PC-3 (cell line): ENCODE measurements at places on chromosomes 6 and 20. TPM values are rescaled to one million over a fixed set of nuclear protein-coding genes. Genes with fewer than 3 reads are reported as not detected.

Gene TMC2
- total RNA-seq = not detected in 2 replicates

Gene TGM3
- not detected in 2 replicates for total RNA-seq

Gene MPC1
- total RNA-seq = 10.0 and 26.7 TPM in 2 replicates

Gene TREML2
- not detected in 2 replicates for total RNA-seq

Gene MICB
- 25.6 and 32.9 TPM in 2 replicates for total RNA-seq

Gene BPIFA1
- total RNA-seq = not detected in 2 replicates

Gene MCHR2
- not detected in 2 replicates for total RNA-seq

- no peak for DNase-seq
These were observed 283.0 kb downstream of the SMOC2 start for GRCh38 chr6:168724033-168724432.

DNA sequence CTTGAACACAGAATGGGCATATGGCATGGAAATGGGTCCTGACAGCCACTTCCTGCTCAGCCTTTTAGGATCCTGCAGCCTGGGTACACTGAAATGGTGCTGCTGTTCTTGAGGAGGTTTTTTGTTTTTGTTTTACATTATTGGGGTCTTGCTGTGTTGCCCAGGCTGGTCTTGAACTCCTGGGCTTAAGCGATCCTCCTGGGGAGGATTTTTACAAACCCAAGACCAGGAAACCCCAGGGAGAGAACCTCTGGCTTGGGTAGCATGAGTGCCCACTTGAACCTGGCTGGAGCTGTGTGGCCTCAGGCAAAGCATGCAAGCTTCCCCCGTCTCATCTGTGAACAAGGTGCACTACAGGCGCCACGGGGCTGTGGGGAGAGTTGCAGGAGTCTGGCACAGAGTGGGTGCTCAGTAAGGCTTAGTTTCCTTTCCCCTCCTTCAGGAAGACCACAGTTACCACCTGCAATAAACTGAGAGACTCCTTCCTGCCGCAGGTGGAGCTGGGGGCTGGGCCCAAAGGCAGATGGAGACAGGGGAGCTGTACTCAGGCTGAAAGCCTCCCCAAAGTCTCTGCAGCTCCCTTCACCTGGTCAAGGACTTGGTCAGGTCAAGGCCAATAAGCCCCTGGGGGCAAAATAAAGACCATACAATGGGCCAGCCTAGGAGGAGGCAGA, 1.8 kb downstream of the SLA2 start:
- no peak for DNase-seq

GRCh38 chr6:28336284-28337120, 554 bp upstream of the ZSCAN31 start:
- peak; percentile 72 for DNase-seq

GRCh38 chr6:160979061-160979708, 12.4 kb upstream of the MAP3K4 start:
- no peak for DNase-seq

DNA sequence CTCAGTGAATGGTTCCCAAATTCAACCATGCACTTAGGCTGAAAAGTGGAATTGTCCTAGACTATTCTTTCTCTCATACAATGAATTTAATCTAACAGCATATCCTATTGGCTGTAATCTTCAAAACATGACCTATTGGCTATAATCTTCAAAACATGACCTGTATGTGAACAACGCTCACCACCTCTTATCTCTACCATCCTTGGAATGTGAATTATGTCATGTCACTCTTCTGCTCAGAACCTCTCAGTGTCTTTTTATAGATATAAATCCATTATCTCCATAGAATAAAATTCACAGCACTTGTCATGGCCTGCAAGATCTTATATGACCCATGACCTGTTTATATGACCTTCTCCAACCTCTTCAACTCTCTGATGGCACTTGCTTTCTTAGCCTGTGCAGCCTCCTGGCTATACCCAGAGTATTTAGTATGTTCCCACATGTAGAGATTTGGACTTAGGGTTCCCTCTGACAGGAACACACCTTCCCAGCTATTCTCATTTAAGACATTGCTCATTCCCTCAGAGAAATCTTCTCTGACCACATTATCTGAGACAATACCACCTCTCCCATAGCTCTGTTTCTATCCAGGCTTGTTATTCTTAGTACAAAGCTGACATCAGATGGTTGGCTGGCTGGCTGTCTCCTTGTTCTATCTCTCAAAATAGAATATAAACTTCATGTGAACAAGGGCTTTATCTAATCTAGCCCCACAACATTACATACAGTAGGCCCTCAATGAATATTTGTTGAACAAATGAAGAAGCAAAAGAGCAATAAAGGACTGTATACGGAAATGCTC, 275.0 kb upstream of the PREP start:
- no peak for DNase-seq

DNA sequence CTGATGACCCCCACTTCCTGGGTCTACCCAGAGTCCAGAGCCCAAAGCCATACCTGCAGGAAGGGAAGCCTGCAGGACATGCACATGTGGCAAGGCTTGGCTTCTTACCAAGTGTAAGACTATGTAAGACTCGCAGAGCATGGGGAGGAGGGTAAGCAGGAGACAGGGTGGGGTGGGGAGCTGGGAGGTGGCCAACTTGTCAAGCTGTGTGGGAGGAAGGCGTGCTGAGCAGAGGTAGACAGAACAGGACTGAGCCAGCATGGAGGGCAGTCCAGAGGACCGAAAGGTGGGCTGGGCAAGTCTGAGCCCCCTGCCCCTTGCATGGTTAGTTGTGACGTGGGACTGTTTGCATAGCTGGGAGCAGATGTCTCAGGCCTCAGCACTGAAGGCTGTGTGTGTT, 53.4 kb upstream of the RNF24 start:
- peak; percentile 46 for DNase-seq

DNA sequence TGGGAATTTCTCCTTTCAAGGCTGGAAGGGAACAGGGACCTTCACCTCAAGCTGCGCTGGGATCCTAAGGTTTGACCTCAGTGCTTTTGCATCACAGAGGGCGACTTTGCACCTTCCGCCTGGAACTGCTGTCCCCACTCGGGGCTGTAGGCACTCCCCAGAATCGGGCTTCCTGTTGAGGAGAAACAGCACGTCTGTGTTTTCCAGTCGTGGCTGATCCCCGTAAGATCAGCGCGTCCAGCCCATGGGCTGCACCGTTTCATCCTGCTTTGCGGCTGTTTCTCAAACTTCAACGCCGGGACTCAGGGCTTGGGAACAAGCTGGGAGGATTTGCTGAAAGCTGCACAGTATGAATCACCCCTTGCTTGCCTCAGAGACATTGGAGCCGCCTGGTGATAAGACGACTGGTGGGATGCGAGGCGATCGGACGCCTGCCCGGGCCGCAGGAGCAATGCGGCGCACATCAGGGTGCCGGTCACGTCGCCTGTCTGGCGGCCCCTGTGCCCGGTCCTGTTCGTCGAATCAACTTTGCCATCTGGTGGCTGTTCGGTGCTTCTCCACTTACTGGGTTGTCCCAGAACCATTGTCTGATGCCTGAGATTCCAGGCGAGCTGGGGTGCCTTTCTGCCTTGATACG, 53.6 kb upstream of the FRMD1 start:
- peak; percentile 47 for DNase-seq

- DNase-seq = peak; percentile 17
These were observed 93.8 kb upstream of the RNF217 start for GRCh38 chr6:124868481-124868880.

DNA sequence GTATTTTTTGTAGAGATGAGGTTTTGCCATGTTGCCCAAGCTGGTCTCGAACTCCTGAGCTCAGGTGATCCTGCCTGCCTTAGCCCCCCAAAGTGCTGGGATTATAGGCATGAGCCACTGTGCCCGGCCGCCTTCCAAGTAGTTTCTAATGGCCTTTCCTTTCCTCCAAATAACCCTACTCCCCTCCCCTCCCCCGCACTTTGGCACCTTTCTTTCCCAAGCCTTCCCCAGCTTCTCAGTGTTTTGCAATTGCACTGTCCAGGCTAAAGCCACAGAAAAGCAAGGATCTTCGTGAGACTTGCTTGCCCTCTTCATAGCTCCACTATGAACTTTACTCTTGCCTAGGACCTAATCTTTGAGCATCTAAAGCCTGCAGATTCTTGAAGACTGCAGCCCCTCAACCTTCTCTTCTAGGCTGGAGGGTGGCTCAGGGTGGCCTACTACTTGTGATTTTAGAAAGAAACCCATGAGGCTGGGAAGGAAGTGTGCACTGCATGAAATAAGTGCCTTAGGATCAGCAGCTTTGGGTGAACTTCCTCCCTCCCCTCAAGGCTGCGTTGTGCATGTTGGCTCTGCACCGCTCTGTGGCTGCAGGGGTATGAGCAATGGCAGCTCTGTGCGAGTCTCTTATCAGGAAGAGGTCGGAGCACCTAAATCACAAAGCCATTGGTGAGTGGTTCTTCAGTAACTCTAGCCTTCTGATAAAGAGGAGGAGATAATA, 152.4 kb upstream of the SNX9 start:
- DNase-seq = no peak

DNA sequence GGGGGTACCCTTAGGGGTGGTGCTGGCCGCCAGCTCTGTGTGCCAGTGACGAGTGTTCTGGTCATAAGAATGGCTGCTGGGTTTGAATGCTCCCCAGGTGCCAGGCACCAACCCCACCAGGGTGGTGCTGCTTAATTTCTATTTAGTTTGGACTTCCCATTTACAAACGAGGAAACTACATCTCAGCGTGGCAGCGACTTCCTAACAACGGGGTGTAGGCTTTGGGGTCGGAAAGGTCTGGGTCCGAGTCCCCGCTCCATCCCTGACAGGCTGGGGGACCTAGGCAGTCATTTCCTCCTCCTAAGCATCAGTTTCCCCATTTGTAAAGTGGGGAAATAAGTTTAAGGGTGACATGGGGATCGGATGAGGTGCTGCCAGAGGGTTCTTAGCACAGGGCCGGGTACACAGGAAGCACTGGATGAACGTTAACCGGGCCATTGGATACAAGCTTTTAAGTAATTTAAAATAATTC, 30.3 kb downstream of the CEBPB start:
- no peak for DNase-seq

DNA sequence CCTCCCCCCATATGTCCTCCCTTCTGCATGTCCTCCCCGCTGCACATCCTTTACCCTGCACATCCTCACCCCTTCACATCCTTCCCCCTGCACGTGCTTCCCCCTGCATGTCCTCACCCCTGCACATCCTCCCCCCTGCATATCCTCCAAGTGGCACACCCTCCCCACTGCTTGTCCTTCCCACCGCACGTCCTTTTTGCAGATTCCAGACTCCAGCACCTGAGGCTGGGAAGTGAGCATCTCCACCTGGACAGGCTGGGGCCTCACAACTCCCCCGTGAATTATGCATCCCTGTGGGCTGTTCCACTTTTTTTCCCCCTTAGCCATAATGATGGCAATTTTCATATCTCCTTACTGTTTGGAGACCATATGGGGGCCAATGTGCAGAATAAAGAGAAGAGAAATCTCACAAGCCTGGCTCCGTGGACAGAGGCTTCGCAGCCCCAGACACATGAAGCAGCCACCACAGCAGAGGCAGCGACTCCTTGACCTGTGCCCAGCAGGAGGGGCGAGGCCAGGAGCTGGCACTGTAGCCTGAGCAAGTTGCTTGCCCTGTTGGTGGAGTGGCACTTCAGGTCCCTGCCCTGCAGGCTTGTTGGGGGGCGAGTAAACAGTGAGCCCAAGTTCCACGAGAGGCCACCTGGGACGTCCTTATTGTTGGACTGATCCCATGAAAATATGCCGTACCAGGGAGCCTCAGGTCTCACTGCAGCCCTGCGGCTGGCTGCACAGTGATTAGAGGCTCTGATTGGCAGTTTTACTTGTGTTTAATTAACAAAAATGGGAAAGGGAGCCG, 113.1 kb downstream of the SYNDIG1 start:
- no peak for DNase-seq

GRCh38 chr6:153624528-153624927, 414.5 kb upstream of the OPRM1 start:
- DNase-seq = no peak

- DNase-seq = no peak
These were observed 10.3 kb upstream of the C6orf58 start for GRCh38 chr6:127566651-127567050.

GRCh38 chr20:58993332-58994248, 12.5 kb downstream of the NELFCD start:
- peak; percentile 25 for DNase-seq

GRCh38 chr6:150987371-150987828, 121.9 kb downstream of the MTHFD1L start:
- peak; percentile 56 for DNase-seq

GRCh38 chr6:41200296-41200900, 551 bp downstream of the TREML2 start:
- no peak for DNase-seq

DNA sequence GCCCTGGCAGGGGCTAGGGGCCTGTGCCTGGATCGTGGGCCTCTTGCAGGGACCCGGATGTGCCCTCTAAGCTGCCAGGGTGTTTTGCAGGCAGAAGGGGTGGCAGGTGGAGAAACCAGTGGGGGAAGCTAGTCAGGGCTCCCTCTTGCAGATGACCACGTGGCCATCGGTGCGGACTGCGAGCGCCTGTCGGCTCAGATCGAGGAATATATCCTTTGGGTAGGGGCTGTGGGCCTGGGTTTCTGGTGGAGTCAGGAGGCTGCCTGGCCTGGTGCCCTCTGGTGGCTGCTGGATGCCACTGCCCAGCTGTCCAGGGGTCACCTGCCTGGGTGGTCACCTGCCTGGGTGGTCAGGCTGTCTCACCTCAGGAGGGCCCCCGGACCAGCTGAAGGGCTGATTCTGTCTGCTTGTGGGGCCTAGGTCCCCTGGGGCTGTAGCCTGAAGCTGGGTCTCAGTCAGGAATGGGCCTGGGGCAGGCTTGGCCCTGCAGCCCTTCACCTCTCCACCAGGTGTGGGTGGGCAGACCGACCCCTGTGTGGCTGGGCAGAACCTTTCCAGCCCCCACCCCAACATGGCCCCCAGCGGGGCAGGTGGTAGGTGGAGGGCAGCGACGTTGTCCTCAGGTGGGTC, 6.7 kb downstream of the TCEA2 start:
- DNase-seq = peak; percentile 48

DNA sequence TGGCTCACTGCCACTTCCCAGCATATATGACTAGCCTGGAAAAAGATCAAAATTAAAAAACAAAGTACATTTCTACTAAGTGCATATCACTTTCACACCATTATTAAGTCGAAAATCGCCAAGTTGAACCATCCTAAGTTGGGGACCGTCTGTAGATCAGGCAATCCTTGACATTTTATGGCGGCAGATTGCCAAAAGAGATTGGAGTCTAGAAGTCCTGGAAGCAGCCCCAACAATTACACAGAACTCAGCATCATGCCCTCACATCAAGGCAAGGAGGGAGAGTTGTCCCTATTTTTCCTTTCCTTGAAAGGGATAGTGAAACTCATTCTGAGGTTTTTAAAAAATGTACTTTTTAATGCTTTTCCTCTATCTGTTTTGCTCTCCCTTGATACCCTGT, 30.7 kb downstream of the SLC22A3 start:
- no peak for DNase-seq

- no peak for DNase-seq
These were observed 63.7 kb downstream of the EFCAB8 start for GRCh38 chr20:32922466-32922865.
